ENCODE measurements at places on chromosomes 7 and 10.

DNA sequence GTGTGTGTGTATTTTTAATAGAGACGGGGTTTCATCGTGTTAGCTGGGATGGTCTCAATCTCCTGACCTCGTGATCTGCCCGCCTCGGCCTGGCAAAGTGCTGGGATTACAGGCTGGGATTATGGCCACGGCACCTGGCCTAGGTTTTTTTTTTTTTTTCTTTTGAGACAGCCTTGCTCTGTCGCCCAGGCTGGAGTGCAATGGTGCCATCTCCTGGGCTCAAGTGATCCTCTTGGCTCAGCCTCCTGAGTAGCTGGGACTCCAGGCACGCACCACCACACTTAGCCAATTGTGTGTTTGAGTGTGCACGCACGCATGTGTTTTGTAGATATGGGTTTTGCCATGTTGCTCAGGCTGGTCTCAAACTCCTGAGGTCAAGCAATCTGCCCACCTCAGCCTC, 629.8 kb downstream of the ETV1 start:
- DNase-seq, result no peak

DNA sequence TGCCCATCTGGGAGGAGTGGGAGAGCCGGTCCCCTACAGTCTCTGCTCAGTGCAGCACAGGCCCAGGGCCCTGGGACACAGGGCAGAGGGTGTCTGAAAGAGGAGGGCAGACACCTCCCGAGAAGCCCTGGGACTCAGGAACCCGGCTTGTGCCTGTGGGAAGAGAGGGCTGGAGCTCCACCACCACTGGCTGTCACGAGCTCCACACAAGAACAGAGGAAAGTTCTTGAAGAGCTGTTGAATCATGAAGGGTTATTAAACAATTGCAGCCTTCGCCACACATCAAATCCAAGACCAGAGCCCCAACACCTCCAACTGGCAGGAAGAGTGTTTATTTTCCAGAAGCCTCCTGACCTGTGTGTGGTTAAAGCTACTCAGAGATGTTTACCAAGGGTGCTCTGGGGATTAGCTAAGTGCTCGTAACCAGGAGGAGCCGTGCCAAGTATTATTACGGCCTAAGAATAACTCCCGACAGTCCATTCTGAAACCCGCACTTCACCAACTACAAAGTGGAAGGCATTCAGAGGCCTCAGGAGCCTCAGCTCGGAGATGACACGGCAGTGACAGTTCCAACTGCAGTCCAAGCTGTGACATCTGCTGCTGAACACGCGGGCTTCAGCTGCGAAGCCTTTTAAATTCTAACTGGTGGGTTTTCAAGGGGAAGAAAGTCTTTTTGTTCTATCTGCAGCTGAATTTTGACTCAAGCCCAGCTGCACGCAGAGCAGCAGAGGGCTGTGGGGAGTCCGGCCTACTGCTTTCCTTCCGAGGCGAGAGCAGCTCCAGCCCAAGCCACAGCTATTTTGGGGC, 75.1 kb downstream of the MAD1L1 start:
- DNase-seq, result no peak

DNA sequence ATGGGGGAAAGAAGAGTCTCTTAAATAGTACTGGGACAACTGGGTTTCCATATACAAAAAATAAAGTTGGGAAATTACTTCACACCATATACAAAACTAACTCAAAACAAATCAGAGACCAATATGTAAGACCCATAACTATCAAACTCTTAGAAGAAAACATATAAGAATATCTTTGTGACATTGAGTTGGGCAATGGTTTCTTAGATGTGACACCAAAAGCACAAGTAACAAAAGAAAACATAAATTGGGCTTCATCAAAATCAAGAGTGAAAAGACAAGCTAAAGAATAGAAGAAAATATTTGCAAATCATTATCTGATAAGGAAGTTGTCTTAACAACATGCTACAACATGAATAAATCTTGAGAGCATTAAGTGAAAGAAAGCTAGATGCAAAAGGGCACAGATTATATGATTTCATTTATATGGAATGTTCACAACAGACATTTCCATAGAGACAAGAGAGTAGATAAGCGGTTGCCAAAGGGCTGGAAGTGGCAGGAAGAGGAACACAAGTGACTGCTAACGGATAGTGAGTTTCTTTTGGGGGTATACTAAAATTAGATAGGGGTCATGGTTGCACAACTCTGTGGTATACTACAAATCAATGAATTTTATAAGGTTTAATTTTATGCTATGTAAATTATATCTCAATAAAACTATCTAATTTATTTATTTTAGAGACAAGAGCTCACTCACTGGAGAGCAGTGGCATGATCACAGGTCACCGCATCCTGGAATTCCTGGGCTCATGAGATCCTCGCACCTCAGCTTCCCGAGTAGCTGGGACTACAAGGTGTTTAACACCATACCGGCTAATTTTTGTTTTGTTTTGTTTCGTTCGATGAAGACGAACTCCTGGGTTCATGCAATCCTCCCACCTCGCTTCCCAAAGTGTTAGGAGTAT, 35.4 kb downstream of the JMJD1C start:
- no peak for DNase-seq

- peak; percentile 59 for DNase-seq
Measured at GRCh38 chr10:48655411-48656240, 29.0 kb upstream of the WDFY4 start.

DNA sequence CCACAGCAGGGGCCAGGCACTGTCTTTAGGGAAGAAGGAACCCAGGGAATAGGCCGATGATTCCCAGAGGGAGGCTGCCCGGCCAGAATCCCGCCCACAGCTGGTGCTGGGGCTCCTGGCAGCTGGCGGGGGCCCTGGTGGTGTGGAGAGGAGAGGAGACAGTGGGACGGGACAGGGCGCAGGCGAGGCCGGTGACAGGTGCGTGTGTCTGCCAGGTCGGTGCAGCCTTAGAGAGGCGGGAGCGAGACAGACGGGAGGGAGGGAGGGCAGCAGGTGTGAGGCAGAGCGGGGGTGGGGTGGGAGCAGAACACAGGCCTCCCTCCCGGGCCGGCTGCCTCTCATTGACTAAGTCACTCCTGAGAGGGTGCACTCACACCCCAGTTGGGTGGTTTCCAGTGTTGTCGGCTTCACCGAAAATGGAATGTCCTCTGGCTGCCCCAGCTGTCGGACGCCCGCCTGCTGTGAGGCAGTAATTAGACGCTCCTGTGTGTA, 55.2 kb downstream of the ELFN1 start:
- no peak for DNase-seq

DNA sequence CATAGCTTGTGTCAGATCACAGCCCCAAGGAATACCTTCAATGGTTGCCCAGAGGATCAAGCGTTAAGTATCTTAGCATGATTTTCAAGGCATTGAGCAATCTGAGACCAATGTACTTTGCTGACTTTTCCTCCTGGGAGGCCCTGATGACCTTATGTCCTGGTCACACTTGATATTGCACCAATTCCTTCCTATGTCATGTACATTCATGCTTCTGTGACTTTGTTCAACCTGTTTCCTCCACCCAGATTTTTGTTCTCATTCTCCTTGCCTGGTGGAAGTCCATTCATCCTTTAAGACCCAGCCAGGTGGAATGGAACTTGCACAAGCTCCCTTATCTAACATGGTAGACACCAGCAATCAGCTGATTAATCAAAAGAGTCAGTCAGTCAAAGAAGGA, 160.8 kb downstream of the PFKFB3 start:
- no peak for DNase-seq

GRCh38 chr7:112437072-112437471, 13.2 kb upstream of the IFRD1 start:
- no peak for DNase-seq

GRCh38 chr7:82926477-82926876, 236.2 kb downstream of the PCLO start:
- DNase-seq, result no peak

DNA sequence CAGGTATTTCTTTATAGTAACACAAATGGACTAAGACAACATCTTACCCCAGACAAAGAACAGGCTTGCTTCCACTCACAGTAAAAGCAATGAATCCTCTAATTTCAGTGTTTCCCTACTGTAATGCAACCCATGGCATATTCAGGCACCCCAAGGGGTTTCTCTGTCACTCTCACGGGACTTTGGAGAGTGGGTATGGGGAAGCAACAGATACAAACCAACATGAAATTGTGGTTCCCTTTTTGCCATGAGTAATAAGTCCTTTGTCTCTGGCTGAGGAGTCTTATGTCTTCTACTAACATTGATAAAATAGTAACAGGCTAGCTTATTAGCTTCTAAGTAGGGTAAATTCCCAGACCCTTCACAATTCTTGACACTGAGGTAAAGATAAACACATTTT, 51.4 kb upstream of the AOAH start:
- DNase-seq, result no peak

- DNase-seq, result no peak
Measured at GRCh38 chr7:1325646-1326510, 93.2 kb downstream of the UNCX start.

GRCh38 chr10:46094931-46095750, 49.1 kb upstream of the MSMB start:
- no peak for DNase-seq

DNA sequence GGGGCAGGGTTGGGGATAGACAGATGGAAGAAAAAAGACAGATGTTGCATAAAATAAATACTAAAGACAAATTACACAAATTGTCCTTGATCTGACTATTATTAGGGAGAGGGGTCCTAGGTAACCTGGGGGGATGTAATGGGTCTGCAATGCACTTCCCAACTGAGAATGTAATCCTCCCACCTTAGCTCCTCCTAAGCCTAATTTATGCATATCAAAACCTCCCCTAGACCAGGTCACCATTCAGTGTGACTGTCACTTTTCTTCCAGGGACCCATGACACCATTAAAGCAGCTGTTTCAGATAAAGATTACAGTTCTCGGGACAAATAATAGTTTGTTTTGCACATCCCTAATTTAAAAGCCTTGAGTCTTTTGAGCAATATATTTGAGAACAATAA, 133.9 kb upstream of the FEZF1 start:
- no peak for DNase-seq

DNA sequence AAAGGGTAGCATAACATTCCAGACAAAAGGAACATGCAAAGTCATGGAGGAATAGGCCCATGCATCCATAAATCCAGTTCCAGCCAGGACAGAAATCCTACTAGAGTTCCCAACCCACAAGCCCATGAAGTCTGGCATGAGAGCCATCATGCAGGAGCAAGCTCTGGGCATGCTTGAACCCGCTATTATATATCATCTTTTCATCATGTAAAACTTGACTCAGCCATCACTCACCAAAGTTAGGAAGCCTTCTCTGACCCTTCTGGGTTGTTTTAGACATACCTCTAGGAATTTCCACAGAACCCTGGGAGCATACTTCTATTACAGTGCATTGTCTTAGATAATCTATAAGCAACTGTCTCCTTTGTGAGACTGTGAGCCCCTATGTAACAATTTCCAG, 293.0 kb upstream of the NPSR1 start:
- DNase-seq, result no peak

GRCh38 chr10:36366843-36367242, 724.7 kb upstream of the FZD8 start:
- DNase-seq, result no peak

DNA sequence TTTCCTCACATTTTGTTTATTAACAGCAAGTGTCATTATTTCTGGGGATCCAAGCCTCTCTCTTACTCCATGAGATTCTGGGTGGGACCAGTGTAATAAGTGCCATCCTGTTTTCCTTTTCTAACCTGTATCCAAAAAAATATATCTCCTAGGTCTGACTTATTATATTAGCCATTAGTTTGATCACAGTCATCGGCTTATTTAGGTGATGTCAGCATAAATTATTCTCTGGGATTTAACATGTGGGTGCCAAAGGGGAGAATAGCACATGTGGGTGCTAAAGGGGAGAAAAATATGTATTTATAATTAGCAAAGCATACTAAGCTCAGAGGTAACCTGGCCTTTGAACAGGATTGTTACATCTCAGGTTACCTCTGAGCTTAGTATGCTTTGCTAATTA, 293.8 kb upstream of the SEMA3D start:
- no peak for DNase-seq

GRCh38 chr10:22049635-22050034, 46.1 kb upstream of the DNAJC1 start:
- DNase-seq, result no peak

GRCh38 chr10:113047605-113047962, 97.5 kb downstream of the TCF7L2 start:
- DNase-seq, result no peak

DNA sequence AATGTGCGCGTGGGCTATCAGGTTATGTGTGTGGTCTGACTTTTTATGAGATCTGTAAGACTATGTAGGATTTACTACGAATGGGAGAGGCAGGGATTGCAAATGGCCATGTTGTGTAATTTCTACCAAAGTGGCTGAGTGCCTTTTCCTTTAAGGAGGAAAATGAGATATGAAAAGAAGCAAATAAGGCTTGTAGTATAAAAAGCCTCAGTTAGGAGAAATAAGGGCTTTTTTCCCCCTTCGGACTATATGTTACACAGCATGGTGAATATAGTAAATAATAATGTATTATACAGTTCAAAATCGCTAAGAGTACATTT, 447 bp upstream of the GPAM start:
- DNase-seq, result no peak

DNA sequence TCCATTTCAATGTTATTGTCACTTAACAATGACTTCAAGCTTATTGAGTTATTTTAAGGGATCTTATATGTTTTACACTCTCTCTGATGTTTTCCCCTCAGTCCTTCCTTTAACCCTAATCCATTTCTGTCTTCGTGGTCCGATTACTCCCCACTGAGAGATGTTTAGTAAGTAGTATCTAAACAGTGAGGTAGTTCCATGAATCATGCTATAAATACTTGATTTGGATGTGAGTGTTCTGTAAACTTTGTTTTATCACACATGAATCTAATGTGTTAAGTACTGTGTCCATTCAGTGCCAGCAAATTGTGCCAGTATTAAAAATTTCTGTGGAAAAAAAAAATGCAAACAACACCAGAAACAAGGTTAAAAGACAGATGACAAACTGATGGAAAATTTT, 18.6 kb downstream of the RPP30 start:
- DNase-seq, result no peak

DNA sequence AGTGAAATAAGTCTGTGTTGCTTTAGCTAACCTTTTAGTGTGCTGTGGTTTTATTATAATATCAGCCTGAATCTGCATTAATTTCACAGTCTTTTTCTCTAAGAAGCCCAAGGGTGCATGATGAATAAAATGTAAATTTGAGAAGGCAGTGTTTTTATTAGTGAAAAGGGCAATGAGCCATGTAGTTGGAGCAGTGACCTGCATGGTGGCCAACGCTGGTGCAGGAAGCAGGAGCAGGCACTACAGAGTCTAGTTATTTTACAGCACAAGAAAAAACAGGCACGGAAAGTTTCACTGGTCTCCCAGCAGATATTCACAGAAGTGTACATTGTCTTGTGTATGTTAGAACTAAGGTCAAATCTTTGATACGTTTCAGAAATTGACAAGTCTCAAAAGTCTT, 247.8 kb downstream of the CELF2 start:
- no peak for DNase-seq

GRCh38 chr10:47237316-47238260, 62.4 kb upstream of the GDF10 start:
- DNase-seq, result no peak
